ENCODE measurements at places on chromosomes 11 and 22.

DNA sequence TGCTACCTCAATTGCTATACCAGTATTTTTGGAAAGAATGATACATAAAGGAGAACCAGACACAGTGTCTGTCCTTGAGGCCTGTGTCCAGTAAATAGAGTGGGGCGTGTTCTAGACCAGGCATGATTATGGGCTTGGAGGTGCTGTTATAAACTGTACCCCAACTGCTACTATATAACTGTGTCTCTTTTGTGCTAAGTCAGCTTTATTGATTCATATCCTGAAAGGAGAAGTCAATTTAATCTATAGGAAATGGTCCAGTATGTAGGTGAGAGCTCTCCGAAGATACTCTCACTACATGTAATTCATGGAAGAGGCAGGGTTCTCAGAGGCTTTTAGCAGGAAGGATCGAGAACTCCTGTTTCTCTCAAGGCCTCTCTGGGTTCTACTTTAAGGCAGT is 334.3 kb downstream of the TMEM135 start:
- peaks cover 16% of the 10 kb centered on the region for H3K27me3 ChIP-seq
- no peaks in the 10 kb centered on the region for H3K36me3 ChIP-seq
- H3K27ac ChIP-seq, result no peak overlapping the region
- no peak for DNase-seq
- no peaks in the 10 kb centered on the region for H3K4me1 ChIP-seq

- DNase-seq, result no peak
- H3K27ac ChIP-seq, result peak overlapping the region; percentile 68
- H3K36me3 ChIP-seq, result no peaks in the 10 kb centered on the region
Observed at GRCh38 chr11:35390737-35391682, 28.3 kb downstream of the SLC1A2 start.

GRCh38 chr11:84381666-84382065 is 1095.5 kb upstream of the CCDC90B start:
- H3K27ac ChIP-seq, result no peak overlapping the region
- H3K27me3 ChIP-seq, result no peaks in the 10 kb centered on the region
- no peaks in the 10 kb centered on the region for H3K36me3 ChIP-seq
- H3K4me3 ChIP-seq, result no peak overlapping the region
- H3K4me1 ChIP-seq, result no peaks in the 10 kb centered on the region

DNA sequence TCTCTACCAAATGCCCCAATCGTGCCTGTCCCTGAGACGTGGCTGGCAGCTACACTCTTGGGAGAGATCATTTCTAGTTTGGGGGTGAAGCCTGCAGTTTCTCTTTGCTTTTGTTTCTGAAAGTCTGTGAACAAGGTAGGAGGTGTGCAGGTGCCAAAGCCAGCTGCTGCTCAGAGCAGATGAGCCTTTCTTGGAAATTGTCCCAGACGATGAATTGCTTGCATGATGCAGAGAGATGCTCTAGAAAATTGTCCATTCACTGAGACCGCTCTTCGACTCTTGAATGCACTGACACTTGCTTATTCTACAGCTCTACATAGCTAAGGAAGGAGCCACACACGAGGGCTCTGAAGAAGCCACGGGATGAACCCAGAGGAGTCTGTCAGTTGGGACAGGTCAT is 225.6 kb upstream of the E2F8 start:
- no peak overlapping the region for H3K4me3 ChIP-seq
- no peak for DNase-seq
- H3K36me3 ChIP-seq, result no peaks in the 10 kb centered on the region
- peaks cover 1% of the 10 kb centered on the region for H3K27me3 ChIP-seq
- H3K27ac ChIP-seq, result no peak overlapping the region
- H3K4me1 ChIP-seq, result no peaks in the 10 kb centered on the region

- no peak for DNase-seq
- H3K4me1 ChIP-seq, result no peaks in the 10 kb centered on the region
- H3K36me3 ChIP-seq, result no peaks in the 10 kb centered on the region
Observed at GRCh38 chr11:29996016-29996415, 20.8 kb downstream of the KCNA4 start.

- DNase-seq, result no peak
- H3K36me3 ChIP-seq, result peaks cover 14% of the 10 kb centered on the region
- H3K4me3 ChIP-seq, result no peak overlapping the region
- H3K4me1 ChIP-seq, result no peaks in the 10 kb centered on the region
Observed at GRCh38 chr11:110249066-110249465, 47.3 kb downstream of the RDX start.

GRCh38 chr11:57306940-57307565 is 17.7 kb downstream of the TNKS1BP1 start:
- no peak for DNase-seq
- H3K36me3 ChIP-seq, result peaks cover 11% of the 10 kb centered on the region
- no peak overlapping the region for H3K4me3 ChIP-seq
- peaks cover under 1% of the 10 kb centered on the region for H3K27me3 ChIP-seq
- H3K4me1 ChIP-seq, result peaks cover 5% of the 10 kb centered on the region

GRCh38 chr22:35812600-35812999 is 94.9 kb downstream of the APOL5 start:
- no peak for DNase-seq
- no peak overlapping the region for H3K27ac ChIP-seq
- no peaks in the 10 kb centered on the region for H3K4me1 ChIP-seq
- no peak overlapping the region for H3K4me3 ChIP-seq

DNA sequence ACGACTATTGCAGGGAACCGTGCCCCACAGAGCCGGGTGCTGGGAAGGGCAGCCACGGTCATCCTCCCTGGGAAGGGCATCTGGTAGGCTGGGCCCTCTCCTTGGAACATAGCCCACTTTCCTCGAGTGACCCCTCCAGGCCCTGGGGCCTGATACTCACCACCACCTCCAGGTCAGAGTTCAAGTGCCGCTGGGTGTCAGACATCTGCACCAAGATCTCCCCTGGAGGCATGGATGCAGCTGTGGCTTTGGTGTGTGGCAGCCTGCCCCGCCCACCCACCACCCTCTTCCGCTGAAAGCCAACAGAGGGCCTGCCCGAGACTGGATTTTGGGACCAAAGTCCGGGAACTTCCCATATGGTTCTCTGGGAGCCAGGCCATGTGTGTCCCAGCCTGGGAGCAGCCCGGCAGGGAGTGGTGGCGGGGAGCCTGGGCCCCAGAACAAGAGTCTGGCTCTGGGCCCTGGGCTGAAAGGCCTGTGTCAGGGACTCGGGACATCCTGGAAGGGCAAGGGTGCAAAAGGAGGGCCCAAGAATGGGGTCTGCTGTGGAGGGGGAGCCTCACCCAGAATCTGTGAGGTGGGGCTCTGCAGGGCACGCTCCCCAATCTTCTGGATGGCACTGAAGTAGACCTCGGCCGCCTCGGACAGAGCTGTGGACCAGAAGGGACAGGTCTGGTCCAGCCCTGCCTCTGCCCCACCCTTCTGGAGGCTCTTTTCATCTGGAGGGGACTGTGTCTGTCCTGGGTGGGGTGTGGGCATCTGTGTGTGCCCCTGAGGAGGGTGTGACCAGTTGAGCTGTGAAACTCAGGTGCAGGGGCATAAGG is 2.6 kb downstream of the BAIAP2L2 start:
- peaks cover 14% of the 10 kb centered on the region for H3K36me3 ChIP-seq
- H3K4me1 ChIP-seq, result peaks cover 2% of the 10 kb centered on the region
- H3K27me3 ChIP-seq, result no peaks in the 10 kb centered on the region

DNA sequence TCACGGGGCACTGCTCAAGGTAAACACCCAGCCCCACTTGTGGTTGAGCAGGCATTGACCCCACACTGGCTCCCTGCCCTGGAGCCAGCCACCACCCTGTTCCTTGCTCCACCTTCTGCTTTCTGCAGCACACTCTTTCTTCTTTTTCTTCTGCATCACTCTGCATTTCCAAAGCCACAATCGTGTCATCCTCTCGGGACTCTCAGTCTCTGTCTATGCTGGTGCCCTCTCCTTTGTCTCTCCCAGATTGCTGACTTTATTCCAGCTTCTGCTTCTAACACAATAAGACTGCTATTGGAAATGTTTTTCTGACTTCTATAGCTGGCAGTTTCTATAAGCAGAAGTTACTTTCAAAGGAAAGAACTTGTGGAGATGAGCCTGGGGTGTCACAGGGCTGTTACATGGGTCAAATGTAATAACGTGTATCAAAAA is 14.4 kb downstream of the GRAP2 start:
- H3K36me3 ChIP-seq, result peaks cover 6% of the 10 kb centered on the region
- peak overlapping the region; percentile 8 for H3K27ac ChIP-seq
- no peaks in the 10 kb centered on the region for H3K27me3 ChIP-seq
- H3K4me3 ChIP-seq, result peak overlapping the region; percentile 13

DNA sequence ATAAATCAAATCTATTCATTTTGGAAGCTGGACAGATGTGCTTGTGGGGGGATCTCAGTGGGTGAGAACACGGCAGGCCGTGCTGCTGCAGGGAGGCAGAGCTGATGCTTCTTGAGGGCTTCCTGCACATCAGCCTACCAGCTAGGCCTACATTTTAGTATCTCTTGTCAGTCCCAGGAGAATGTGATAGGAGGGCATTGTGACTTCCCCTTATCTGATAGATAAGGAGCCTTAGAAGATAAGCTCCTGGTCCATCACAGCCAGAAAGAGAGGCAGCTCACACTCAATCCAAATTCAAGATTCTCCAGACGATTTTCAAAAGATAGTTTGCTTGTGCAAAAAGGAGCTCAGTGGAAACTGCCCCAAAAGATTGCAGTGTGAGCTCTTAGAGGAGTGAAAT is 89.0 kb downstream of the SHANK2 start:
- H3K27ac ChIP-seq, result no peak overlapping the region
- H3K36me3 ChIP-seq, result no peaks in the 10 kb centered on the region
- no peak overlapping the region for H3K4me3 ChIP-seq
- DNase-seq, result no peak
- peaks cover 2% of the 10 kb centered on the region for H3K27me3 ChIP-seq

- peaks cover 19% of the 10 kb centered on the region for H3K27me3 ChIP-seq
- H3K27ac ChIP-seq, result no peak overlapping the region
- DNase-seq, result no peak
- no peak overlapping the region for H3K4me3 ChIP-seq
Observed at GRCh38 chr11:8259306-8259959, 4.2 kb downstream of the LMO1 start.

GRCh38 chr11:11807811-11808782 is 33.7 kb upstream of the USP47 start:
- no peaks in the 10 kb centered on the region for H3K4me1 ChIP-seq
- no peak for DNase-seq
- no peak overlapping the region for H3K27ac ChIP-seq
- no peak overlapping the region for H3K4me3 ChIP-seq

- H3K27me3 ChIP-seq, result no peaks in the 10 kb centered on the region
- no peak for DNase-seq
- no peak overlapping the region for H3K27ac ChIP-seq
- H3K36me3 ChIP-seq, result no peaks in the 10 kb centered on the region
- H3K4me1 ChIP-seq, result no peaks in the 10 kb centered on the region
Observed at GRCh38 chr11:80929031-80929805, 1488.4 kb upstream of the TENM4 start.
